ENCODE measurements at places on chromosomes 12 and 14. TPM values are rescaled to one million over a fixed set of nuclear protein-coding genes. Genes with fewer than 3 reads are reported as not detected.

The ADCY6 gene
- total RNA-seq = 7.8 TPM

The MMP19 gene
- 2.0 TPM for total RNA-seq

The IFNG-AS1 gene
- not detected for total RNA-seq

DNA sequence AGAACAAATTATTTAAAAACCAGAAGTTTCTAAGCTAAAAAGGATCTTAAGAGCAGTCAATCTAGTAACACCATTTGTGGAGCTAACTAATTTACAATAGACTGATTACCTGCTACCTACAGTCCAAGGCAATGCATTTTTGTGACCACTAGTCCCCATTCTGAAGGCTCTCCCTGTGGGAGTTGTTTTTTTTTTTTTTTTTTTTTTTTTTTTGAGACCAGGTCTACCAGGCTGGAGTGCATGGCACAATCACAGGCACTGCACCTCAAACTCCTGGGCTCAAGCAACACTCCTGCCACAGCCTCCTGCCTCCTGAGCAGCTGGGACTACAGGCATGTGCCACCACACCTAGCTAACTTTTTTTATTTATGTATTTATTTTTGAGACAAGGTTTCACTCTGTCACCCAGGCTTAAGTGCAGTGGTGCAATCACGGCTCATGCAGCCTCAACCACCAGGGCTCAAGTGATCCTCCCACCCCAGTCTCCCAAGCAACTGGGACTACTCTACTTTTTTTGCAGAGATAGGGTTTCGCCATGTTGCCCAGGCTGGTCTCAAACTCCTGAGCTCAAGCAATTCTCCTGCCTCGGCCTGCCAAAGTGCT, 3.9 kb downstream of the GNPTAB start:
- no peak for DNase-seq

DNA sequence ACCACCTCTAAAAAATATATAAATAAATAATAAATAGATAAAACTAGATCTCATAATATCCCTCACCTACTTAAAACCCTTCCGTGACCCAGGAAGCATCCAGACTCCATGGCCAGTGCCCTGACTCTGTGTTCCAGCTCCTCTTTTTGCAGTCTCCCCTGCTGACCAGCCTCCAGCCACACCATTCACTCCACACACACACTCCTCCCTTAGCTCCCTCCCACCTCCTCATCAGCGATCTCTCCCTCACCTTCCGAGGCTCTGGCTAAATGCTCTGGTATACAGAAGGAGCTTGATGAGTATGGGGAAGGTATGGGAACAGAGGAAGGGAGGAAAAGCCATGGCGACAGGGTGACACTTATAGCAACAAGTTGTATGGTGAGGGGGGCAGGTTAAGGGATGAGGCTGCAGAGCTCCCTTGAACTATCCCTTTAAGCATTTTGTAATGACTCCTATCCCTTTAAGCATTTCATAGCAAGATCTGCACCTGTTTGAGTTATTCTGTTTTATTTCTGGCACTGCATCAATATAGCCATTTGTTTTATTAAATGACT, 26.1 kb upstream of the EIF4B start:
- DNase-seq = no peak

DNA sequence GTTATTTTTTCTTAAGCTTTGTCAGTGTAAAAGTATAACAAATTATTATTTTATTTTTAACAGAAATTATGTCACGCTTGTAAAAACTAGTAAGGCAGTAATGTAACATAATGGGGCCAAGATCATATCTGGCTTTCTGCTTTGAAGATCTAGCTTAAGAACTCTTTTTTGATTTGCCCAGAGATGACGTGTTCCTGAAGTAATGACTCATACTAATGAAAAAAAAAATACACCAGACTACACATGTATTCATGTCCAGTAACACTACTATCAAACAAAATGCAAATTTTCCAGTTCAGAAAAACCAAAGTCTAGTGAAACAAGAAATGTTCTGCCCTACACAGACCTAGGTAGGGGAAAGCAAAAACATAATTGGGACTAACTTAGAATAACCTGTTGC, 432.2 kb upstream of the ATXN7L3B start:
- DNase-seq = peak; percentile 60

Data from H4 (cell line).